ENCODE measurements at places on chromosomes 5 and 9.

DNA sequence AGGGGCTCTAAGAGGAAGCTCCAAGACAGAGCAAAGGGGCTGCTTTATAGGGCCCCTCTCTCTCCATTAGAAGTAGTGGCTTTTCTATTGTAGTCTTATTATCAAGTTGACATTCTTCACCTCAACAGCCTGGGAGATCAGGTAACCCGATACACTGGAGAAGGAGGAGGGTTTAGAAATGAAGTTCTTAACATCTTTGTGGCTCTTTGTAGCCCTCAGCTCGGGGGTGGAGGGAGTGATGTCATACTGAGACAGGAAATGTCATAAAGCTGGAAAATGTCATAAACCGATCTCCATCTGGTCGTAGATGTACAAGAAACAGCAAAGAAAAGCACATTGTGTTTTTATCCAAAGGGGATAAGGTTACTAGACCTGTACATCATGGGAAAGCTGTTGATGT is 17.9 kb downstream of the PDZD2 start:
- DNase-seq = no peak

DNA sequence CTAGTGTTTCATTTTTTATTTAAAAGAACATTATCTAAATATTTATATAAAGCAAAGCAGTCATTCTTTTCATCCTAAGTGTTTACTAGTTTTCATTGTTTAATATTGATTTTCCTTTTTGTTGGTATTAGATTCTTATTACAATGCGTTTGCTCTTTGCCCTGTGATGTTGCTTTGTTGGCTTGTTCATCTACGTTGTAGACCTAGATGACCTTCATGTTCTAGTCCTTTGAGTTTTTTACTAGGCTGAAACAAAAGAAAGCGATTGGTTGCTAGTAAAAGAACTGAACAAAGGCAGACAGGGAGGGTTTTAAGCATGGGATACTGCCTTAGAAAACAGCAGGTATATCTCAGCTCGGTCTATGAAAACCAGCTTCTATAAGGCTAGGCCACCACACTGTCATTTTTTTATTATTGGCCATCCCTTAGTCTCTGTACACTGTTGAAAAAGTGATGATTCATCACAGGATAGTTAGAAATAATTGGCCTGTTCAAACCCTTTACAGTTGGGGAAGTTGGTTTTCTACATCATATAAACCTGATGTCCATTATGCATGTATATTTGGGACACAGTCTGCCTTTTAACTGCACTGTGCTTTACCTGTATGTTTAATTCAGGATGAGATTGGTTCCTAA is 119.0 kb downstream of the ZCCHC7 start:
- no peak for DNase-seq

DNA sequence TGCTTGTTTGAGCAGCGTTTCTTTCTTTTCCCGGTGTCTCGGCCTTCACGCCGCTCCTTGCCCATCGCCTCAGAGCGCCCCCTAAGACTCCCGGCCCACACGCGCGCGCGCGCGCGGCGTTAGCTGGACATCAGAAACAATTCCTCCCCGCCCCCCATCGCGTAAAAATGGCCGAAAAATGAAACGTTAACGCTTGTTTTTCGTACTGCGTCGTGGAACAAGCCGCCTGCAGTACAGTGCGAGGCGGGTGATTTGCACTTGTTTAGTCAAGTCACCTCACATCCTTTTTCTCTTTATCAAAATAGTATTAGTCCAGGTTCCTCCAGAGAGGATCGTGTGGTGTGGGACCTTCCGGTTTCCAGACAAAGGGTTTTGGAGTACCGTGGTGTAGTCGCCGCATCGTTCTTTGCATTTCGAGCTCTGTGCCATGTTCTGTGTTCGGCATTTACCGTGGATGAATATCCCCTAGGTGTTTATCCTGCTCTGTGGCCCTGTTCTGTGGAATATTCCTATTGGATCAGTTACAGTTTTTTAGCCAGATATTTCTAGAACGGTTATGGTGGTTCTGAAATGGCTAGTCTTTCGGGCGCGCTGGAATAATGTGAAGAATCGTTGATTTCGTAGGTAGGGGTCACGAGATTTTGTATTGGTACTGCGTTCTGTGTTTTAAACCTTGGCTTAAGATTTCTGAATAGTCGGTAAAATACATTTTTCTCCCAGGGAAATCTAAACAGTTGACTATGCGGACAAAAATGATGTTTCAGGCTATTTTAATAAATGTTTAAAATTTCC is 1.0 kb downstream of the MATR3 start:
- peak; percentile 62 for DNase-seq

GRCh38 chr9:115107701-115108100 is 10.3 kb downstream of the TNC start:
- no peak for DNase-seq

DNA sequence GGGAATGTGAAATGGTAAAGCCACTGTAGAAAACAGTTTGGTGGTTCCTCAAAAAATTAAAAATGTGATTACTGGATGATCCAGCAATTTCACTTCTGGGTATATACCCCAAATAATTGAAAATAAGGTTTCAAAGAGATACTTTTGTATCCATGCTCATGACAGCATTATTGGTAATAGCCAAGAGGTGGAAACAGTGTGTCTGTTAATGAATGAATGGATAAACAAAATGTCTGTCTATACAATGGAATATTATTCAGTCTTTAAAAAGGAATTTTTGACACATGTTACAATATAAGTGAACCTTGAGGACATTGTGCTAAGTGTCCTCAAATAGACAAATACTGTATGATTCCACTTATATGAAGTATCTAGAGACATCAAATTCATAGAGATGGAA is 40.1 kb downstream of the NUP214 start:
- no peak for DNase-seq

- DNase-seq = no peak
Measured at GRCh38 chr5:87829217-87829551, 416.5 kb upstream of the CCNH start.

DNA sequence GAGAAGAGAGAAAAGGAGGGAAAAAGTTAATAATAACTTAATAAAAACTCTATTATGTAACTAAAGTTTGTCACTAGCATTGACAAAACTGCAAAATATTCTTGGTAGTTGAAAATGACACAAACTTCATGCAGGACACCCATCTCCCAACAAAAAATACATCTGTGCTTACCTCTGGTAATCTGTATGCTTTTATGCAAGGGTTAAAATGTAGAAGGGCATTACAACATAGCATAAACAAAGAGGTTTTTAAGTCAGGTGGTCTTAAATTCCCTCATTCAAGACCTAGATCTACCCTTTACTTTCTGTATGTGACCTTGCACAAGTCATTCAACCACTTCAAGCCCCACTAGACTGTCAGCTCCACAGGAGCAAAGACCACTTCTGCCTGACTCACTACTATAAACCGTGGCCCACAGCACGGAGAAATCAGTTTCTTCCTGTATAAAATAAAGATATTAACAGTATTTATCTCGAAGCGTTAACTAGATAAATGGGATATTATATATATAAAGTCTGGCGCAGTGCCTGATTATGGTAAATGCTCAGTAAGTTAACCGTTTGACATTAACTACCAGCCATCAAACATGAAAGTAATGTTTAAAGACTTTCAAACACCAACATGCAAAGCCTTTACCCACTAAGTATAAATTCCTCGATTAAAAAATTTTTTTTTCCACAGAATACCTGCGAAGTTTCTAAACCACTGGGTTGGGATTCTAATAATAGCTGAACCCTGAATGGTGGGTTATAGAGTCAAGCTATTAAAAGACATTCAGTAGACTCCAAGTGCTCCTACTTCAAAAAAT is 2.0 kb downstream of the FBXL17 start:
- no peak for DNase-seq

DNA sequence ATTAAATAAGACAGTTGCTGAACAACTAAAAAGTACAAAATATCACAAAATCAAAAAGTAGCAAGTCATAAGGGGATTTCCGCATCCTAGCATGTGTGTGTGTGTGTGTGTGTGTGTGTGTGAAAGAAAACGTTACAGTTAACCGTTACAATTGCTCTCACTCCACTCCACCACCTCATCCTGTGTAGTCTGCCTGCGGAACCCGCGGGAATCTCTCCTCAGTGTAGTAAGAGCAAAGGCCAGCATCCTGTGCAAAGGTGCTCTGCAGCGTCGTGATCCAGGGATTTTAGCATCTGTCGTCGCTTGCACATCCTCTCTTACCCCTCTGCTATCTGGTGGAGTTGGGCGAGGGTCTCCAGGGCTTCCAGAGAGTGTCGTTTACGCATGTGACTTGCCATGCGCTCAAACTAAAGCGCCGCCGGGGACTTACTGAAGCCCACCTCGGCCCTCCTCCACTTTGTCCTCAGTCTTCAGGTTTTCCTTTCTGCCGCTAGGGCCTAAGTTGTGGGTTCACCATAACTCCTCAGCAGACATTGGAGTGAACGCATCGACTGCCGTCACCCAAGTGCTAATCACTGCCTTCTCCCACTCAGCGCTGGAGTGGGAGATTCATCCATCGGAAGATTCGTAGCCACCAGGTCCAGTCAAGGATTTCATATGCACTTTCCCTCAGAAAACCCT is 3.9 kb downstream of the CDKN2B start:
- no peak for DNase-seq

- peak; percentile 73 for DNase-seq
Measured at GRCh38 chr5:68533051-68533450, 317.5 kb downstream of the PIK3R1 start.
